ENCODE measurements at places on chromosomes 16 and 17.

- no peak for DNase-seq
Observed at GRCh38 chr17:60137731-60138130, 12.0 kb upstream of the CA4 start.

- no peak for DNase-seq
Observed at GRCh38 chr16:12674071-12674470, 129.6 kb downstream of the CPPED1 start.

DNA sequence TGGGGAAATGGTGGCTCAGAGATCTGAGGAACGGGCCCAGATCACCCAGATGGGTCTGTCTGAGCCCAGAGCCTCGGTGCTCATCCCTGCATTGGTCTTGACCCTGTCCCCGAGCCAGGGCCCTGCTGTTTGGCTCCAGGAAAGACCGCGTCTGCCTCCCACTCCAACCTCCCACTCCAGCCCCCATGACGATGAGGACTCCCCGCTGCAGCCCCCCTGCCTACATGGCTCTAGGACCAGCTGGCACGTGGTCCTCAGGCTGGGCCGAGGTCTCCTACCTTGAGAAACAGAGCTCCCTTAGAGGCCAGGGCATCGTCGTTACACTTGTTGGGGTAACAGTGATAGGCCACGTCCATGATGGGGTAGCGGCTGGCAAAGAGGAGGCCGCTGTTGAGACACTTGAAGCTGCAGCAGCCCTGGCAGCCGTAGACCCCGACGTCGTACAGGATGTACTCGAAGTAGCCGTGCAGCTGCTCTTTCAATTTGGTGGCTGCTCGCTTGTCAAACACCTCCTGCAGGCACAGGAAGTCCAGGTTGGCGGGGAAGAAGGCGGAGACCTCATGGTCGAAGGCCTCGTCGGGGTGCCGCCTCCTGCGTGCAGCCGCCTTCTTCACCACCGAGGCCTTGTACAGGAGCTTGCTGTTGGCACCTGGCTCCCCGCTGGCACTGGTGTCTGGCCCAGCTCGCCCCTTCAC is 59.9 kb downstream of the PRMT7 start:
- DNase-seq = no peak

DNA sequence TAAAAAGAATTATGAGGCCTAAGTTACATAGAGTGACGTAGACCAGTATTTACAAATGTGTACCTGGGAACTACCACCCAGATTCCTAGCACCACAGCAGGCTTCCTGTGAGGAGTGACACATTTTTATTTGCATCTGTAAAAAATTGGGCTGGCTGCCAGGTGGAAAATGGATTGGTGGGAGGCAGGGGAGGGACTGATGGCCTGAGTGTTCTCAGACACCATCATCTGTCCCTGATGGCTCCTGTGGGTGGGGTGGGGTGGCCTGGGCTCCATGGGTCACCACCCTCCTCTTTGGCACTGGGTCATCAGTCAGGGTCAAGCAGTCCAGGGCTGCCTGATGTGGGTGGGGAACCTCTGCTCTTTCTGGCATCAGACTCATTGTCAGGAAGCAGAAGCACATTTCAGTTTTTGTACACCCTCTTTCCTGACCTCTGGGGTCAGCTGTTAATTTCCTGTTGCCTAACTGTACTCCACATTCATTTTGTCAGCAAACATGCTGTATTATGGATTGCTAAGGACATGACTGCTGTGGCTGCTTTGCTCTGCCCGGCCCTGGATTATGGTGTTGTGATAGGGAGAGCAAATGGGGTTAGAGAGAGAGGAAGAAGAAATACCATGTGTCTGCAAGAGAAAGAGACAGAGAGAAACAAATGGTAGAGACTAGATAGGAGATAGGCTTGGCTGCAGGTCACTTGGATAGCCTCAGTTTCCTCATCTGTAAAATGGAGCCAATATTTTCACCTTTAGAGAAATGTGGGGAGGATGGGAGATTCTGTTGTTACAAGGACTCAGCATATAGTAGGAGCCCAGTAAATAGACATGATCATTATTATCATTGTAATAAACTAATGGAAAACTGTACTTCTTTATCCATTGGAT is 11.6 kb upstream of the MFAP4 start:
- no peak for DNase-seq

DNA sequence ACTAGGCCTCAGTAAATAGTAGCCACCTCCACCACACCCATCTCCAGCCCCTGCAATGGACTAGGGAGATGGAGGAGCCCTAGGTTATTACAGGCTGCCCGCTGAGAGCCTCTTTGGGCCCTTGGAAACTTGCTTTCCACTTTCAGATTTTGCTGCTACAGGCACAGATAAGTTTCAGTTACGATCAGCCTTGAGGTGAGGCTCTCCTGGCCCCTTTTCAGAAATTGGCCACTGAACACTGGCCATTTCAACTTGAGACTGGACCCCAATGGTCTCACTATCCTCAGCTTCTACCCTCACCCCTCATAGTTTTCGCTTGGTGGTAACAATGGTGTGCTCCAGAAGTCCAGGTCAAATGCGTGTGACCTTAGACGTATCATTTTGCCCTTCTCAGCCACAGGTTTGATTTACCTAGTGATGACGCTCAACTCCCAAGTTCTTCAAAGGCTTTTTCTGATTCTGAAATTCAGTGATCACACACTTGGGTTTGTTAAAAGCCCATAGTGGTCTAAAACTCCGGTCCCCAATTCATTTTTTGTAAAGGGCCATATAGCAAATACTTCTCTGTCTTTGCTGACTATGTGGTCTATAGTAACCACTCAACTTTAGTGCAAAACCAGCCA is 1.0 kb downstream of the PMM2 start:
- DNase-seq = no peak

GRCh38 chr17:81328978-81329926 is 34.1 kb upstream of the SLC38A10 start:
- no peak for DNase-seq

DNA sequence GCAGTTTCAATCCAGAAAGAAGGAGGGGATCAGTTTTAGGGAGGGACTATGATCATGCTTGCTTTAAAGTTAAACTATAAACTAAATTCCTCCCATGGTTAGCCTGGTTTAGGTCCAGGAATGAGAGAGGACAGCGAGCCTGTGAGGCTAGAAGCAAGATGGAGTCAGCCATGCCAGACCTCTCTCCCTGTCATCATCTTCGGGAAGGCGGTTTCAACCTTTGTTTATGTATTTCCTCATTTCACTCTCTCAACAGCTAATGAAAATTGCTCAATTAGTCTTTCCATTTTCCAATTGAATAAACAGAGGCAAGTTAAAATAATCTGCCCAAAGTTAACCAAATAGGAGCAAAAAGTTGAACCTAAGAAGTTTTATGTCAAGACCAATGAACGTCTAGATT is 201.5 kb downstream of the KCNJ2 start:
- no peak for DNase-seq

DNA sequence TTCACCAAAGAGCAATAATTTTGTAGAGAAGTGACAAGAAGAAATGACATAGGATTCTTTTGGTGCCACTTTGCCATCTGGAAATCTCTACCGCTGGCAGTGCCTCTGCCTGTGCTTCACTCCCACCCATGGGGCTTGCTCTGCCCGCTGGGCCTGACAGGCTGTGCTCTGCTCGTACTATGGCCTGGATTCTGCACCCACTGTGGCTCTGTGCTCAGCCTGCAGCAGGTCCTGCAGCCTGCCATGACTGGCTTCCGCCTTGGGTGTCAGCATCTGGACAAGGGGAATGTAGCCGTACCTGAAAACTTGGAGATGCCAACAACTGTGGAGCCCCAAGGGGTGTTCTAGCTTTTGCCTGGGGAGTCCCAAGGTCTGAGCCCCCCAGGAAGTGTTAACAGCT is 792.3 kb downstream of the CDH8 start:
- DNase-seq = no peak

DNA sequence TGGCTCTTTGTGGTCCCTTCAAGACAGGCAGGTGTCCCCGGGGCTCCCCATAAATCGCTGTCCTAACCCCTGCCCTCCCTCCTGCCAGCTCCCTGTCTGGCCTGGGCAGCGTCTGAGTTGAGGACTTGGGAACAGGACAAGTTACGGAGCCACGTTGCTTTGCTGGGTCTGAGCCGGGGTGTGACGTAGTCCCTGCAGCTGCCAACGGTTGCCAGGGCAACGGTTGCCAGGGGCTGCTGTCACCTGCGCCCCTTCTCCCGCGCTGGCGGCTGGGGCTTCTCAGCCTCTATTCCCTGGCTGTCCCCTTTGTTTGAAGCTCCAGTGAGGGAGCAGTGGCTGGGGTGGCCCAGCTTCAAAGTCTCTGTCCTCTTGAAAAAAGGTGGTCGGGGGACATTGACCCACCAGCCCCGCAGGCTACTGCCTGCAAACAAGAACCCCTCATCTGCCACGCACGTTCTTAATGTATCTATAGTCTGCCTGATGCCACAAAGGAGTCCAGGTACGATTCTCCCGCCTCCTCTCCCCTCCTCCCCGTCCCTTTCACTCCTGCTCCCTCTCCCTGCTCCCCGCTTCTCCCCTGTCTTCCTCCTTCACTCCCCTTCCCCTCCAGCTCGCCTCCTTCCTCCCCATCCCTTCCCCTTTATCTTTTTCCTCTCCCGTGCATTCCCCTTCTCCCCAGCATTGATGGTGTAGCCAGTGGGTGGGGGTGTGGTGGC is 10.9 kb downstream of the ADGRG1 start:
- DNase-seq = no peak

DNA sequence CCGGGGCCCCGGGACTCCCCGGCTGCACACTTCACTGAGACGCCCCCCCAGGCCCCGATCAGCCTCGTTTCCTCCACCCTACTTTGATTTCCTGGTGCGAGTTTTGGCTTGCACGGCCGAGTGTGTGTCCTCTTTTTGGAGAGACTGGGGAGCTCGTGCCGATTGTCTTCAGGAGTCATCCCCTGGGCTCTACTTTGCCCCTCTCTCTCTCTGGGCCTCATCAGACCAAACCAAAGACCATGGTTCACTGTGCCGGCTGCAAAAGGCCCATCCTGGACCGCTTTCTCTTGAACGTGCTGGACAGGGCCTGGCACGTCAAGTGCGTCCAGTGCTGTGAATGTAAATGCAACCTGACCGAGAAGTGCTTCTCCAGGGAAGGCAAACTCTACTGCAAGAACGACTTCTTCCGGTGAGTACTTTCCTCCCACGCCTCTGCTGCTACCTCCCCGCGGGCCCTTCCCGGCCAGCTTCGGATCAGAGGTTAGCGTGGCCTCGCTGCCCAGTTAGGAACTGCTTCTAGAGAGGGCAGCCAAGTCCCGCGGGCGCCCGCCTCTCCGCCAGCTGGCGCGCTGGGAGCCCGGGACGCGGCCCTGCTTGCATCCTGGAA is 787 bp downstream of the LHX1 start:
- no peak for DNase-seq

DNA sequence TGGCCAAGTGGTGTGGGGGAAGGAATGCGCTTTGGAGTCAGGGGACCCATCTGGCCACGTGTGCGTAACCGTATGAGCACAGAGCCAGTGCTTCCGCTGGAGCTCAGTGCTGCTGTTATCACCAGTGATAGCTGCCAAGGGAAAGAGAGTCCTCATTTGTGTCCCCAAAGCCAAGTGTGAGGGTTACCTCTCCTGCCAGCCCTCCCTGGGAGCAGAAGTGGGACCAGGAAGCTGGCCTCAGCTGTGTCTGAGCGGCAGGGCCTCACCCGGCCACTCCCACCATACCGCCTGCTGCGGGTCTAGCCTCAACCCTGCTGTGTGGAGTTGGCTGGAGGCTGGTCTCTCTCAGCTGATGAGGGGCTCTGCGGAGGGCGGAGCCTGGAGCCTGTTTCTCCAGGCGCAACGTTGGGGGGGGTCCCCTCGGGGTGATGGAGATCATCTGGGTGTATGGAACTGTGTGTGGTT is 44.5 kb downstream of the MEAK7 start:
- DNase-seq = no peak

- DNase-seq = peak; percentile 90
Observed at GRCh38 chr17:44774271-44775135, 15.7 kb downstream of the ADAM11 start.

GRCh38 chr16:20931066-20931600 is 30.6 kb downstream of the LYRM1 start:
- no peak for DNase-seq

DNA sequence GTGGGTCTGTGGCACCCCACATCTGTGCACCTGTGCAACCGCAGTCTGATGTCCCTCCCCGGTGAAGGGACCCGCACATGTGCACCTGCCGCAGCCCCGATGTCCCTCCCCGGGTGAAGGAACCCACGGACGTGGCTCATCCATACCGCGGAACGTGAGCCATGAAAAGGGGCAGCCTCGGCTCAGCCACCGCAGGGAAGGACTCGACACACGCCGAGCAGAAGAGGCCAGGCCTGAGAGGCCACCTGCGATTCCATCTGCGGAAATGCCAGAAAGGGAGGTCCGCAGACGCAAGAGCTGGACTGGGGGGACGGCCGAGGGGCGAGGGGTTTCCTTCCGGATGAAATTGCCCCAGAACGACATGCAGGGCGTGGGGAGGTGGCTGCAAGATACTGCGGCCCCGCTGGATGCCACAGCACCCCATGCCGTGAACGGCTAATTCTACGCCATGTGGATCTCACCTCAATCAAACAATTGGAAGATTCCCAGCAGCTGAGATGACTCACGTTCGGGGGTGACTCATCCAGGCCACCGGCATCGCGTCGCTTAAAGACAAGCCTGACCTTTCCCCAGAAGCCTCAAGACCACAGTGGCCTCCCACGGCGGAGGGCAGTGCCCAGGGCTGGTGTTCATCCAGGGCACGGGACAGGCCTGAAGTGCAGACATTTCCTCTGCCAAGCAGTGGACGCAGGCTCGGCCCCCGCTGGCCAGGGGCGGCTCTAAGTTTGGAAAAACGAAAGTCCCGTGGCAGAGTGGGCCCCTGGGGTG is 21.0 kb downstream of the SOX8 start:
- peak; percentile 88 for DNase-seq

- no peak for DNase-seq
Observed at GRCh38 chr16:57341062-57341440, 17.5 kb upstream of the CCL22 start.

DNA sequence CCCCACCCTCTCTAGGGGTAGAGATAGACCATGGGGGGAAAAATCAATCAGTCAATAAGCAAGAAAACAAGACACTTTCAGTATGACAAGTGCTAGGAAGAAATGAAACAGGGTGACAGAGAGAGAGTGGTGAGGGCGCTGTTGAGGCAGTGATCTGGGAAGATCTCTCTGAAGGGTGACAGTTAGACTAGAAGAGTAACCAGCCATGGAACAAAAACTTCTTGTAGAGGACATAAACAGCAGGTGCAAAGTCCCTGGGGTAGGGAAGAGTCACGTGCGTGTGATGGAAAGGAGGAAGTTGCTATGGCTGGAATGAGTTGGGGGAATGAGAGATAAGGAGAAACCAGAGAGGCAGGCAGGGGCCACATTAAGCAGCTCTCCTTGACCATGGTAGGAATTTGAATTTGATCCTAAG is 16.8 kb upstream of the EMP2 start:
- DNase-seq = no peak

All from stimulated activated CD4-positive, alpha-beta T cell treated with anti-CD3 and anti-CD28 coated beads, Interleukin-4, amount 100 ng/mL, for 24 hours (primary cell).